ENCODE measurements at places on chromosomes 13 and 19. TPM values are rescaled to one million over a fixed set of nuclear protein-coding genes. Genes with fewer than 3 reads are reported as not detected.

- peak; percentile 87 for DNase-seq
Observed at GRCh38 chr13:42991898-42992763, at the start of gene EPSTI1. TSS of gene EPSTI1 (minus strand) at chr13:42992241. CDS start at chr13:42992165, 76 bp downstream.

DNA sequence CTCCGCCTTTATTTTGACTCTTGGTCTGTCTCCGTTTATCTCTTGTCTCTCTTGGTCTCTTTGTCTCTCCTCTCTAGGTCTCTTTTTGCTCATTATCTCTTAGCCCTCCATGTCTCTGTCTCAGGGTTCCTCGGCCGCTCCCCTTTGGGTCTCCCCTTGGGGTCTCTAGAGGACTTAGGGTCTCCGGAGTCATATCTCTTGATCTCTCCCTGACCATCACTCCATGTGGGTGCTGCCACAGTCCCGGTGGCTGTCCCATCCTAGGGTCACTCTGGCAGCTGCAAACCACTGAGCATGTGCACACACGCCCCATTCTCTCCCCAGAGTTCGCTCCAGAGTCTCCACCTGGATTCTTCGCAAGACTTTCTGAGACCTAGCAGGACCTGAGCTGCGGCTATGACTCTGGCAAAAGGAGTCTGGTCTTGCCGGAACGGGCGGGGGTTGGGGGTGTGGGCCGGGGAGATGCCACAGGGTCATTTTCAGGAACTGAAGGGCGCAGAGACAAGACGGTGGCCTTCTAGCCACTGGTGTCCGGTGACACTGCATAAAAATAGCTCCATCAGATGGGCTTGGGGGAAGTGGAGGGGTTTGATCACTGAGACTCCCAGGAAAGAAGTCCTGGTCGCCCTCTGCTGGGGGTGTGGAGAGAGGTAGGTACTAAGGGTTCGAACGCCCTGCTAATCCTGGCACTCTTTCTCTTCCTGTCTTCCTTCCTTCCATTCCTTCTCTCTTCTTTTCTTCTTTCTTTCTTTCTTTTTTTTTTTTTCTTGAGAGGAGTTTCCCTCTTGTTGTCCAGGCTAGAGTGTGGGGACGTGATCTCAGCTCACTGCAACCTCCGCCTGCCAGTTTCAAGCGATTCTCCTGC lies 1.2 kb upstream of the KCNA7 start:
- no peak for DNase-seq

GRCh38 chr19:8526345-8527091 lies 12.6 kb upstream of the ZNF414 start:
- peak; percentile 97 for DNase-seq

DNA sequence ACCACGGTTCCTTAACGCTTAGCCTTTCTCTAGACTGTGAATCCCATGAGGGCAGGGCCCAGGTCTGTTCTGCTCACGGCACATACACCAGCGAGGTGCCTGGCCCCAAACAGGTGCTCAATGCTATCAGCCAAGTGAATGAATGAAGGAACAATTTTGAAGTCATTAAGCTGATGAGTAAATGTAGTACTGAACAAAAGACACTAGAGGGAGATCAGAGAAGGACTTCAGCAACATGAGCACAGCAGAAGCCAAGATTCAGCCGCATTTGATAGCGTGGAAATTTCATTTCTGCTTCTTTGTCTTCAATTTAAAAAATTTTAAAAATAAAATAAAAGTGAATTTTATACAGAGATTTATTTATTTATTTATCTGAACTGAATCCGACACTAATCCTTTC lies 20.1 kb upstream of the MYO16 start:
- DNase-seq: no peak

GRCh38 chr13:62625214-62625881 lies 1209.7 kb upstream of the PCDH20 start:
- DNase-seq: no peak

DNA sequence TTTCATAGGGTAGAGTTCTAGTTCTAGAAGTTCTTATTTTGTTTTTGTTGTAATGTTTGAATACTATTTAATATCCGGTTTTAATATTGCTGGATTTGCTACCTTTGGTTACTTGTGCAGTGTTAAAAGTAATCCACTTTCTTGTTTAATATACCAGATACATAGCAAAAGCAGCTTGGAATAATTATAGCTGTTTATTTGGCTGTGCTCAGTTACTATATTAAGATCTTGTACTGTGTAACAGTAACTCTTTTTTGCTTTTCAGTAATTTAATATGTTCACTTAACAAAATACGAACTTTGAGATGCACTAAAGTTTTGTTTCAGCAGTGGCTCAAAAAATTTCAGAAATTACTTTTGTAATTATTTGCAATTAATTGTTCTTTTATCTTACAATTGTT lies 50.9 kb downstream of the AKAP11 start:
- no peak for DNase-seq

DNA sequence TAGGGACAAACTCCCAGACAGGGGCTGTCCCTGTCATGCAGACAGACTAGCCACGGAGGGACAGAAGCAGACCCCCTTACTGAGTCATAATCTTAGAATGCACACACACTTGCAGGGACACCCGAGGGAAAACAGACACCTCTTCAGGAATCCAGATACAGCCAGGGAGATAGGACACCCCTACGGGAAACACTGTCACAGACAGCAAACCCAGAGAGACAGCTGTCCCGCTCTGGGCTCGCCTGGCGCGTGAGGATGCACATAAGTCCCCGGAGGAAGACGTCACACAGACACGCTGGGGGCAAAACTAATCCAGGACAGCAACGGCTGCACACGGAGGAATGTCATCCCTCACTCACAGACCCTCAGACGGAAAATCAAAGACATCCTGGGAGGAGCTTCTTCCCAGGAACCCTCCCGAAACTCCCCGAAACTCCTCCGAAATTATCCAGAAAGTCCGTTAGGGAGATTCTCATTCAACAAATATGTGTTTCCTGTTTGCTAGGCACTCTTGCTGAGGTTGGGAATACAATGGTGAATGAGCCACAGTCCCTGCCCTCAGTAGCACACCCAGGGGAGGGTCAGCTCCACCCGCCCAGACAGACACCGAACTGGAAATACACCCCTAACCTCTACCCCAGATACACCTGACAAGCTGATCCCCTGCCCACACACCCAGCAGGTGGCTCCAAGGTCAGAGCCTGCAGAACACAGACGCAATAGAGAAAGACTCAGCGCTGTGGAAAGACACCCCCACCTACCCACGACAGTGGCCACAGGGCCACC lies 15.2 kb upstream of the TOMM40 start:
- DNase-seq: no peak

GRCh38 chr19:49084206-49085019 lies 838 bp upstream of the SNRNP70 start:
- DNase-seq: peak; percentile 50

- DNase-seq: no peak
Observed at GRCh38 chr13:49108196-49108595, 111.9 kb upstream of the MLNR start.

GRCh38 chr19:7923295-7924191 lies 2.4 kb downstream of the CTXN1 start:
- DNase-seq: no peak

The PDE4C gene
- 7.7 TPM for total RNA-seq

The ZNF708 gene
- total RNA-seq: 7.5 TPM

The DHDH gene
- total RNA-seq: not detected

The LGALS14 gene
- total RNA-seq: not detected
